NCI-H1417 treated with DMSO at 0.1 percent for 48 hours (cell line): ENCODE measurements at places on chromosomes 7 and 10.
A peak's percentile ranks its signal among the peaks of the same experiment; 100 is the strongest.

- no peak for DNase-seq
Observed at GRCh38 chr7:142833174-142834048, 21.5 kb upstream of the EPHB6 start.

- peak; percentile 27 for DNase-seq
Observed at GRCh38 chr7:18352339-18353255, 143.0 kb upstream of the HDAC9 start.

GRCh38 chr10:49288341-49289065 is 10.5 kb upstream of the C10orf71 start:
- no peak for DNase-seq

- DNase-seq, result no peak
Observed at GRCh38 chr7:144519925-144520324, 116.4 kb upstream of the NOBOX start.

DNA sequence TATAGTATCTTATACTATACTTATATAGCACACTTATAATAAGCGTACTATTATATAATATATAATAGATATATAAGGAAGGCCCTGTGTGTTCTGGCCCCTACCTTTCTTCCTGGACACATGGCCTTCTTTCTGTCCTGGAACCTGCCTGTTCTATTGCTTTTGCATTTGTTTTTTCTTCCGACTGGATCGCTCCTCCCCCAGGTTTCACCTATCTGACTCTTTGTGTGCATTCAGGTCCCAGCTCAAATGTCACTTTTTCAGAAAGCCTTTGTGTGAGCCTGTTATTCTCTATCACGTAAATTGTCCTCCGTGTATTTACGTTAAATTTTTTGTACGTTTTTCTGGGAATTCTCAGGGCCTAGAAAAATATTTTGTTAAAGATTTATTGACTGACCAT is 2.9 kb upstream of the TRIM8 start:
- DNase-seq, result no peak

GRCh38 chr7:130444751-130445407 is 4.1 kb upstream of the CEP41 start:
- no peak for DNase-seq

- DNase-seq, result no peak
Observed at GRCh38 chr10:45470098-45471012, 96.3 kb downstream of the ALOX5 start.

GRCh38 chr7:54907981-54908380 is 110.8 kb upstream of the EGFR start:
- DNase-seq, result no peak

DNA sequence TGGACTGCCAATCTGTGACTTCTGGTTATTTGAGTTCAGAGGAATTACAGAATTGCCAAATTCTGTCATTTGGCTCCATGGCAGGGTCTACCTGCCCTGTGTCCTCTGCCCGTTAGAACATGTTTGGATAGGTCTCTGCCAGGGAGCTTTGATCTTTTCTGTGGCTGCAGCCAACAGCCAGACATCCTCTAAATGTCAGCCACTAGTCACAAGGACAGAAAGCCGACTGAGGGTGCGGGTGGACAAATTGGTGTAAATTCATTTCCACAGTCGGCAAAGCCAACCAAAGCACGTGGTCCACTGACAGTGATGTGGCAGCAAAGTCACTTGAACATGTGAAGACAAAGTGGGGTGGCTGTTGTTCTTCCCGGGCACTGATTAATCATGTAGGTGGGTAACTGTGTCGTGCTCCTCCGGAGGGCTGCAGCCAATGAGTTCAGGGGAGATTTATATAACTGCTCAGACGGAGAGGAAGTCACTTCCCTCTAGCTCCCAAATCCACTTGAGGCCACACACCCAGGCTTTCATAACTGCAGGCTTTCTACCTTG is 26.7 kb upstream of the CAMK1D start:
- no peak for DNase-seq

- no peak for DNase-seq
Observed at GRCh38 chr10:116477986-116478664, 50.5 kb downstream of the PNLIPRP3 start.

DNA sequence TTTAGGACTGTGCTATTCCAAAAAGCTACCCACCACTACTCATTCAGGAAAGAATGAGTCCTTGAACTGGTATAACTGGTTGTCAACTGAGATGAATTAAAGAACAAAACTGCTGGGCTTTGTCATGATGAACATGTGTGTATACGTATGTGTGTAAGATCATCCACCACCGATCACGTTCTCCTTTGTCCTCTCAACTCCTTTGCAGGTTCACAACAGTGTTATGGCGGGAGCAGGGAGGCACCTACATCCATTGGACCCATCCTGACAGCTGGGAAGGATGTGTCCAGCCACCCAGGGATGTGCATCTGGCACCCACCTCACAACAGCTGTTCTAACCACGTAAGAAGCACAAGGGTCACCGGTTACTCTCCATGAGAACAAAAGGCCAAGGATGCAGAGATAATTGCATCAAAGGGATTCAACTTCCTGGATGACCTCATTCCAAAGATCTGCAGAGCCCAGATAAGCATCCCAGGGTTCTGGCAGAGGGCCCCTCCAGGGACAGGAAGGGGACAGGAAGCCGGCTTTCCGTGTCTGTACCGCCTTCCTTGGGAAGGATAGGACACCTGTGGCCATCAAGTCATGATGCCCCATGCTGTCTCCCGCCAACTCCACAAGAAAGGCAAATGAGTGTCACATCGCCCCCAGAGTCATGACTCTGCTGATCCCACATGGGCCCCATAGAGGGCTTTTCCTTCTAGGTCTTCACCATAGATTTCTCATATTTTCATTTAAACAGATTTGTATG is 66.1 kb downstream of the STEAP1B start:
- DNase-seq, result no peak

- no peak for DNase-seq
Observed at GRCh38 chr7:15543256-15543655, 18.6 kb downstream of the AGMO start.

- no peak for DNase-seq
Observed at GRCh38 chr10:131656431-131656841, 244.4 kb upstream of the PPP2R2D start.

DNA sequence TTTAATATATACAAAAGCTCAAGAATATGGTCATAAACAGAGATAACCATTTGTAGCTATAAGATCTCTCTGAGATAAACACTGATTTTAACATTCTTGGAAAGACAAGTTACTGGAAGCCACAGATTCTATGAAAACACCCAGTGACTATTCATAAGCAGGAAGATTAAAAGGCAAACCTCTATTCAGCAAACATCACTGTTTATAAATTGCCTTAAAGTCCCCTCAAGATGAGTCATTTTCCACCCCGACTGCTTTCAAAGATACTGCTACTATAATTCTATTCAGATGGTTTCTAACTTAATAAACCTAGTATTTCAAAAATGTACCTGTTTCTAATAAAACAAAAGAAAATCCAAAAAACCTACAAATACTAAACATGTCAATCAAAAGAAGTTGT is 21.0 kb downstream of the TM9SF3 start:
- no peak for DNase-seq

DNA sequence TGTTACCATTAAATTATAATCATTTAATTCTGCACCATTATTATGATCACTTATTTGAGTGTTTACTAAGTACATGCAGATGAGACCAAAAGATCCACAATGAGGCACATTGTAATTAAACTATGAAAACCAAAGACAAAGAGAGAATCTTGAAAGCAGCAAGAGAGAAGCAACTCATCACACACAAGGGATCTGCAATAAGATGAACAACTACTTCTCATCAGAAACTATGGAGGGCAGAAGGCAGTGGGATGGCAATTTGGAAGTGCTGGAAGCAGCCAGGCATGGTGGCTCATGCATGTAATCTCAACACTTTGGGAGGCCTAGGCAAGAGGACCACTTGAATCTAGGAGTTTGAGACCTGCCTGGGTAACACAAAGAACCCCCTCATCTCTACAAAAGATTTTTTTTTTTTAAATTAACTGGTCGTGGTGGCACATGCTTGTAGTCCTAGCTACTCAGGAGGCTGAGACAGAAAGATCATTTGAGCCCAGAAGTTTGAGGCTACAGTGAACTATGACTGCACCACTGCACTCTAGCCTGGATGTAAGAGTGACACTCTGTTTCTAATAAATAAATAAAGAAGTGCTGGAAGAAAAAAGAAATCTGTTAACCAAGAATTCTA is 47.7 kb downstream of the CDK6 start:
- DNase-seq, result no peak

- DNase-seq, result no peak
Observed at GRCh38 chr7:2776401-2776800, 67.7 kb downstream of the GNA12 start.

- DNase-seq, result no peak
Observed at GRCh38 chr7:82530361-82530760, 86.8 kb upstream of the CACNA2D1 start.

DNA sequence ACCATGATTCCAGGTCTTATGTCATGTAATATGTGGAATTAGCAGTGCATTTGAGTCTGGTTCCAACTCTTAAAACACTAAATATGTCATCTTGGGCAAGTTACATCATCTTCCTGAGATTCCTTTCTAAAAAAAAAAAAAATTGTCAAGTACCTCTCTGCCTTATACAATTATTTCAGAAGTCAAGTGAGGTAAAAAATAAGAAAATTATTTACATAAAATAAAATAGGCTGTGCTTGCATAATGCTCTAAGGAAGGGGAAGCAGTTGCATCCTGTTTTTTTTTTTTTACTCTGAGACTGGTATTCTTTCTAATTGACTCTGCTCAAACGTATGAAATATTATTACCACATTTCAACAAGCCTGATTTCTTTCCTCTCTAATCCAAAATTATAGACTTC is 55.1 kb upstream of the SEMA3A start:
- DNase-seq, result no peak

DNA sequence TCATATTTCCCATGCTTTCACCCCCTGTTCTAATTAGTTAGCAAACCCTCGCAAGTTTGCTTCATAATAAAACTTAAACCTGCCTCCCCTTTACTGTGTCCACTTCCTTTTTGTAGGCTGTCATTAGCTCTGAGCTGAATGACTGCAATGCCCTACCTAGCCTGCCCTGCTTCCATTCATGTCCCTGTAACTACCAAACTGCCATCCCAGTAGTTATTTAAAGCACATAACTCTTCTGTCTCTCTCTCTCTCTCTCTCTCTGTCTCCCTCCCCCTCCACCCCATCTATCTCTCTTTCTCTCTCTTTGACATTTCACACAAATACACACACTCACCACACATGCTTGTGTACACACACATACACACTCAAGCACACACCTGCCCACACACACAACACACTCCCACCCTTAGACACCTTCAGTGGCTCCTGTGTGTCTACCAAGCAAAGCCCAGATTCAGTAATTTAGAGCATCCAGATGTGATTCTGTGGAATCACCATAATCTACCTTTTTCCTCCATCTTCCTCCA is 115.3 kb downstream of the TRIL start:
- DNase-seq, result no peak

DNA sequence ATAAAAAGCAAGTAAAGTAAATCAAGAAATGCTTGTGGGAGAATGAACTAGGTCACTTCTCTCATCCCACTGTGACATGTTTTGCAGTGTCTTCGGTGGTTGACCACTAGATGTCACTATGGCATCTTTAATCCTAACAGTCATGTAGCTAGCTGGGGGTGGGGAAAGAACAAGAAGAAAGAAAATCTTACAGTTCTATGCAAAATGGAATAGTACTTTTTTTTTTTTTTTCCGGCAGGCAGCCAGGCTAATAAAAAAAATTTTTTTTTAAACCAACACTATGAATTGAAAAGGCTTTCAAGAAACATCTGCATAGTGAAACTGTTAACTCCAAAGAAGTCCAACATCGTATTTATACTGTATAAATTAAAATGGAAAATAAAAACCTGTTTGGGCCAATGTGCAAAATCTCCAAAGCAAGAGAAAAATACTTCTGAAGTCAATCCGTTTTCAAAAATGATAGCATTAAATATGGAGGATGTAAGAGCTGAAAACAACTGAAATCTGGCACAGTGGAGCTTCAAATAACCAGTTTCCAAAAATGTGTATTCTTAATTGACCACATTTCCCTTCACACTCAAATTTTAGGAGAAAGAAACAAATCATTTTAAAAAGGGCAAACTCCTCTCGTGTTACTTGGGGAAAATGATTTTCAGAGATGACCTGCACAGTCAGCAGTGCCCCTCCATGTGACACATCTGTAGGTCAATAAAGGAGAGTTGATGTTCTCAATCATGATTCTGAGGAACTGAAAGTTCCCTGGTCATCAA is 38.5 kb downstream of the CDK1 start:
- no peak for DNase-seq

DNA sequence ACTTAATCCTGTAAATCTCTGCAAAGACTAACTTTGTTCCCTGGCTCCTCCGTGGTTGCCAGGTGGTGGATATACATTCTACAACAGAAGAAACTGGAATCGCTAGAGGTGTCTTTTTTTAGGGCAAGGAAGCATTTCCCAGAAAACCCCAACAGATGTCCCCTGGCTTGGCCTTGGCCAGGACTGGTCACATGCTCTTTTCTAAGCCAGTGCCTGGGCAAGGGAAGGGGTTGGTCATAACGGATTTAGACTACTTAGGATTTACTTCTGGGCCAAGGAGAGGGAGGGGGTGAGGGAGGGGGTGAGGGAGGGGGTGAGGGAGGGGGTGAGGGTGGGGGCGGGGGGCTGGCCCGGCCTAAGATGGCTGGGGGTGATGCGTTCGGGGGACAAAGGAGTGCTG is 105.7 kb downstream of the SNX10 start:
- no peak for DNase-seq

- peak; percentile 30 for DNase-seq
Observed at GRCh38 chr7:19116121-19117090, 1.0 kb downstream of the TWIST1 start.

GRCh38 chr7:19537942-19538401 is 170.9 kb downstream of the POLR1F start:
- no peak for DNase-seq

DNA sequence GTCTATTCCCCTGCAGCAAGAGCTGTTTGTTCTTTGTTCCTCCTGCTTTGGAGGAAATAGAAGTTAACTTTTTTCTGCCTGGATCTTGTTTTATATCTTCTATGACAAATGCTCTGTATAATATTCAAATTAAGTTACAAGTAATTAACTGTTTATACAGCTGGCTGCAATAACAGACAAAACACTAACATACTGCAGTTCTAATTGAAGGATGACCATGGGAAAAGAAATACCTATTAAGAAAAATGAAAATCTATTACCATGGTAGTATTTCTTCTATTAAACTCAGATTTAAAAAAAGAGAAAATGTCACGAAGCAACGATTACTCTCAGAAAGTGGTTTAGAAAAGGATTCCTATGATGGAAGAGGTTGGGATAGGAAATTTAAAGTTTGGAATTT is 213.8 kb upstream of the PLXNA4 start:
- no peak for DNase-seq

- peak; percentile 21 for DNase-seq
Observed at GRCh38 chr7:67019562-67020390, 23.1 kb downstream of the TYW1 start.
